OCI-LY7 (cell line): ENCODE measurements at places on chromosomes 6 and 20.
A peak's percentile ranks its signal among the peaks of the same experiment; 100 is the strongest.

GRCh38 chr6:116255246-116255800, 1.4 kb upstream of the TSPYL4 start:
- DNase-seq: no peak

DNA sequence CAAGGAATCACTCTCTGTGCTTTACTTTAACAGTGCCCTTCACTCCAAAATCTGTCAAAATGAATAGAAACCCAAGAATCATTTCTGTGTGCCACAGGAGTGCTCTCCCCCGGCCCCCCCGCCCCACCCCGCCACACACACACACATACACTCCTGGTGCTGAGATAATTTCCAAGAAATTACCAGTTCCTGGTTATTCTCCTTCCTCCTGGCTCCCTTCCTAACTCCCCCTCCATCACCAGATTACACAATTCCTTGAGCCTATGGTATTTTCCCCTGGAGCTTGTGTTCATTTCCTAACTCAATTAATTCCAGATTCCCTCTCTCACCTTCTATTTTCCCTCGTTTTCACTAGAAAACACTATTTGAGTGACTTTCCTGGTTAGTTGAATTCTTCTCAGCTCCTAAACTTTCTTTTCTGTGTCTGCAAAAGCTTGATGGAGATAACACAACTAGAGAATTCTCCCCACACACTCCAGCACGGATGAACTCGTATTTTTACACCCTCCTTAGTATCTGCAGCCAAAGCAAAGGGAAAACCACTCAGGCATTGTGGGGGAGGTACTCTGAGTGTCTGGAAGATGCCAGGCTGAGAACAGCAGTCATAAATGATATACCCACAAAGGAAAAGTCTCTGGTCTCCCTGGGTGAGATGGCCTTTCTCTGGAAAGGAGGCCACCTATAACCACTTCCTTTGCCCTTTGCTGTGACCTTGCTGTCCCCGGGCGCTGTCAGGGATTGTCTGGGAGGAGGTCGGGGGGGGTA, 1.9 kb upstream of the SLC24A3 start:
- no peak for DNase-seq

GRCh38 chr6:35259948-35260590, 534 bp downstream of the ZNF76 start:
- peak; percentile 74 for DNase-seq

DNA sequence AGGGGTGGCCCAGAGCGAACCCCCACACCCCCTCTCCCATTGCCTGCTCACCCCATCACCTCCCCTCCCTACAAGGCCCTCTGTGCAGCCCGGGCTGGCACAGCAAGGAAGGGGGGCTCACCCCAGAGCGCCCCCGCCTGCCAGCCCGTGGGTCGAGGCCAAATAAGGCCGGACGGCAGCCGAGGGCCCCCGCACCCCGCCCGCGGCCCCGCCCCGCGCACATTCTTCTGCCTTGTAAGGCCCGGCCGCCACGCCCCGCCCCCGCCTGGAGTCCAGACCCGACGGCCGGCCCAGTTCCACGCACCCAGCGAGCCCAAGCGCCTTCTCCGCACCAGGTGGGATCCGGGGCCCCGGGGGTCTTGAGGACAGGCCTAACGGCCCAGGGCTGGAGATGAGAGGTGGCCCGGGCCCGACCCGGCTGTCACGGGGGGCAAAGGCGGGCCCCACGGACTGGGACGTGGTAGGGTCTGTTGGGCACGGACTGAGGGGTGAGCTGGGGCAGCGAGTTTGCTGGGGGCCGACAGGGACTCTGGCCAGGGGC, at the start of gene MYL9:
Gene MYL9 (plus strand): TSS at position 293 of the 541 bp plus-strand sequence. CDS start 3,366 bp downstream, outside the sequence.
- DNase-seq: no peak

DNA sequence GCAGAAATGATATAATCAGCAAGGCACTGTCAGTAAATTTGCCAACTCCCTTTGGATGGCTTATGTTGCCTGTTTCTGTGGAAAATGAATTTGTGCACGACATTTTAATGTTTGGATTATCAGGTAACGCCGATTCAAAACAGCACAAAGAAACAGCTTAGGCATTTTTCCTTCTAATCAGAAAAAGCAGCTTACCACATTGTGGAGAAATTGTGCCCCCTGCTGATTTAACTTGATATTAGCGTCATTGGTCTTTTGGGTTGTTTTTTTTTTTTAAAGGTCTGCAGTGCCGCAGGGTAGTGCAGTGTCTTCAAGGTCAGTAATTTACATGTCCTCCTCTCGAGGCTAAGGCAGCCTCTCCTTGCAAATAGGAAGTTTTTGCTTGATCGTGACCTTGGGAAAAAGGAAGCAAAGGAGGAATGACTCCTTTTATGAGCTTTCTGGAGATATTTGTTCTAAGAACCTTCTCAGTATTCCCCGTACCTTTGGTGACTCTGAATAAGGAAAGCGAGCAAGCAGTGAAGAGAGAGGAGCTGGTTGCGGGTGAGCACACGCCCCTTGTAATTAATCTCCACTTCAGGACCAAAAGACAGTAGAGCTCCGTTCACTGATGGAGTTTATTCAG, 79.1 kb downstream of the ELOVL4 start:
- peak; percentile 72 for DNase-seq

GRCh38 chr6:132483779-132484679, 28.9 kb downstream of the STX7 start:
- peak; percentile 84 for DNase-seq

GRCh38 chr6:35429463-35429862, 22.7 kb upstream of the FANCE start:
- no peak for DNase-seq

DNA sequence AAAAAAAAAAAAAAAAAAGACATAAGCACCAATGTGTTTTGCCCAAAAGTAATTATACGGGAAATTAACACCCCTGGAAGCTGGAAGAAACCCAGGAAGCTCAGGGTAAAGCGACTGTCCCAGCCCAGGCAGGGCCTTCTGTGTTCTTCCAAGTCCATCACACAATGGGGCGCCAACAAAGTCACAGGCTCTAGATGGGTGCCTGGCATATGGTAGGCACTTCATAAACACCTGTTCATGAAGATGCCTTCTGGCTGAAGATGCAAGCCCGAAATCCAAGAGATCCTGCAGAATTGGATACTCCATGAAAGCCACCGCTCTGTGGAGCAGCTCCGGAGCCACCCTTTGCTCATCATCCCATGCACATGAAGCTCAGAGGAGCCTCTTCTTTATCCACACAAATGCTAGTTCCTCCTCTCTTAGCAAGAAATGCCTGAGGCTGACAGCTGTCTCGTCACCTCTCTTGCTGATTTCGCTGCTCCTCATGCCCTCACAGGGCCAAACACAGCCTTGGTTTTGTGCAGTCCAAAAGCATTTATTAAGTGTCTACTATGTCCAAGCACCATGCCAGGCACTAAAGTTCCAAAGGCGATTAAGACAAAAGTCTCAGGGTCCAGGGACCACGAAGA, 76.6 kb downstream of the TRERF1 start:
- no peak for DNase-seq

- no peak for DNase-seq
These were observed 61.2 kb upstream of the SGK1 start for GRCh38 chr6:134379076-134379475.

- DNase-seq: no peak
These were observed 334.1 kb downstream of the NRN1 start for GRCh38 chr6:5672581-5673011.

GRCh38 chr20:61186771-61187472, 65.1 kb upstream of the CDH4 start:
- no peak for DNase-seq

DNA sequence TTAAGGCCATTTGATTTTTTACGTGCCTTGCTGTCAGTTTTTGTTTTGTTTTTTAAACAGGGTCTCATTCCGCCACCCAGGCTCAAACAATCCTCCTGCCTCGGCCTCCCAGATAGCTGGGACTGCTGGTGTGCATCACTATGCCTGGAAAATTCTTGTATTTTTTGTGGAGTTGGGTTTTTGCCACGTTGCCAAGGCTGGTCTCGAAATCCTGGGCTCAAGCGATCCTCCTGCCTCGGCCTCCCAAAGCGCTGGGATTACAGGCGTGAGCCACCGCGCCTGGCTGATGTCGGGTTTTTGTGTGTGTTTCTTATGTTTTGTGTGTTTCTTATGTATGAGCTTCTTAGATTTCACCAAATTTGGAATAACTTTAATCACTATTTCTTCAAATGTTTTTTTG, 104.8 kb downstream of the TAF4 start:
- DNase-seq: no peak

DNA sequence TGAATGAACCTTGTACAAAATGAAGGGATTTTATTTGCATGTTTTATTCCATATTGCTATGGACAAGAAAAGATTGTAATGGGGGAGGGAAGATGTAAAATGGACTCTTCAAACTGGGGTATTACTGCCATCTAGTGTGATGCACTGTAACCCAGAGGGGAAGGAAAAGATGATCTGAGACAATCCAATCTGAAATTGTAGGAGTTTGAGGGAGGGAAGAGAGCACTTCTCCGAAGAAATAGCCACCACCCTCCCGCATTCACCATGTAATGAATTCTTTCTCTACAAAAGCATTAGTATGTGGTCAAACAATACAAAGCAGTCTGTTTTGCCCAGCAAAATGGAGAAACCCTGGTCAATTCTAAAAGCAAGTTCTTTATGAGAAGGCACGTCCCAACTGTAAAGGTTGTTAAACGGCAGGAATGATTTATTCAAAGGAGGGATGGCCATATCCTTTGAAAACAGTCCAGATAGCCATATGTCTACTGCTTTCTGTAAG, 679.5 kb upstream of the NRSN1 start:
- DNase-seq: no peak

GRCh38 chr20:4656491-4656890, 65.2 kb upstream of the PRND start:
- no peak for DNase-seq

GRCh38 chr20:10350188-10350842, 83.7 kb downstream of the MKKS start:
- no peak for DNase-seq
